Cardiac muscle cell (in vitro differentiated cells and primary cell): ENCODE measurements at places on chromosomes 5 and 9.

DNA sequence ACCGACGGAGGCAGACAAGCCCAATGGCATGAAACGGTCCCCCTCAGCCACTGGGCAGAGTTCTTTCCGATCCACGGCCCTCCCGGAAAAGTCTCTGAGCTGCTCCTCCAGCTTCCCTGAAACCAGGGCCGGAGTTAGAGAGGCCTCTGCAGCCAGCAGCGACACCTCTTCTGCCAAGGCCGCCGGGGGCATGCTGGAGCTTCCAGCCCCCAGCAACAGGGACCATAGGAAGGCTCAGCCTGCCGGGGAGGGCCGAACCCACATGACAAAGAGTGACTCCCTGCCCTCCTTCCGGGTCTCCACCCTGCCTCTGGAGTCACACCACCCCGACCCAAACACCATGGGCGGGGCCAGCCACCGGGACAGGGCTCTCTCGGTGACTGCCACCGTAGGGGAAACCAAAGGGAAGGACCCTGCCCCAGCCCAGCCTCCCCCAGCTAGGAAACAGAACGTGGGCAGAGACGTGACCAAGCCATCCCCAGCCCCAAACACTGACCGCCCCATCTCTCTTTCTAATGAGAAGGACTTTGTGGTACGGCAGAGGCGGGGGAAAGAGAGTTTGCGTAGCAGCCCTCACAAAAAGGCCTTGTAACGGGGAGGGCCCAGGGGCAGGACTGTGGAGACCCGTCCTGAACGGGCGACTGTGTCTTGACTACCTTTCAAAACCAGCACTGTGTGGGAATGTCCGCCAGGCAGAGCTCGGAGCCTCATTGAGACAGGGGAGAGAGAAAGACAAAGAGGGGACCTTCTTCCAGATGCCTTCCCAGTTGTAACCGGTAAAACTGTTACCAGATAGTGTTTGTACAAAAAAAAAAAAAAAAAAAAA, 29.9 kb downstream of the CD180 start:
- no peak for DNase-seq

GRCh38 chr5:130025511-130025910, 121.2 kb downstream of the CHSY3 start:
- no peak for DNase-seq

DNA sequence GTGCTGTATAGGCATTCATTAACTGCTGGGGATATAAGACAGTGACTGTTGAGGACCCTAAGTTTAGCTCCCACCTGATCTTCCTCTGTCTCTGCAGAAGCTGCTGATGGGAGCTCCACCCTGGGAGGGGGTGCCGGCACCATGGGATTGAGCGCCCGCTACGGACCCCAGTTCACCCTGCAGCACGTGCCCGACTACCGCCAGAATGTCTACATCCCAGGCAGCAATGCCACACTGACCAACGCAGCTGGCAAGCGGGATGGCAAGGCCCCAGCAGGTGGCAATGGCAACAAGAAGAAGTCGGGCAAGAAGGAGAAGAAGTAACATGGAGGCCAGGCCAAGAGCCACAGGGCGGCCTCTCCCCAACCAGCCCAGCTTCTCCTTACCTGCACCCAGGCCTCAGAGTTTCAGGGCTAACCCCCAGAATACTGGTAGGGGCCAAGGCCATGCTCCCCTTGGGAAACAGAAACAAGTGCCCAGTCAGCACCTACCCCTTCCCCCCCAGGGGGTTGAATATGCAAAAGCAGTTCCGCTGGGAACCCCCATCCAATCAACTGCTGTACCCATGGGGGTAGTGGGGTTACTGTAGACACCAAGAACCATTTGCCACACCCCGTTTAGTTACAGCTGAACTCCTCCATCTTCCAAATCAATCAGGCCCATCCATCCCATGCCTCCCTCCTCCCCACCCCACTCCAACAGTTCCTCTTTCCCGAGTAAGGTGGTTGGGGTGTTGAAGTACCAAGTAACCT, 22.1 kb downstream of the PCDHGC5 start:
- DNase-seq, result no peak

DNA sequence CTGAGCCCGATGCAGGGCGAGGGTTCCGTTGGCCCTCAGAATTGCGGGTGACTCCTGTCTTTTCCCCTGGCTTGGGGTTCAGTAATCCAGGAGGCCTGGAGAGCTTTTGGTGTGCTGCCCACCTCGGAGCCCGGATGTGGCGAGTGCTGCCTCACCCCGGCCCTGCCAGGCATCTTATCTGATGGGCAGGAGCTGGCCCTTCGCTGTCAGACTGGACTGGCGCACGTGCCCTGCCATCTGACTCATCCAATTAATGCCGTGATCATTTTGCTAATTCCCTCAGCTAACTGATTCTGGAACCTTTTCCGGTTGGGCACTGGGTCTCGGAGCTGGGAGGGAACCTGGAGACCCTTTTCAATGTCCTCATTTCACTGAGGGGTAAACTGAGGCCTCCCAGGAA, 34.6 kb downstream of the RXRA start:
- DNase-seq, result peak; percentile 55

- no peak for DNase-seq
These were observed 129.7 kb downstream of the CEMIP2 start for GRCh38 chr9:71638627-71639026.

- DNase-seq, result peak; percentile 85
These were observed 35.2 kb upstream of the SPATA31C2 start for GRCh38 chr9:88173378-88173999.

- DNase-seq, result no peak
These were observed 25.9 kb downstream of the STOM start for GRCh38 chr9:121344184-121344583.

DNA sequence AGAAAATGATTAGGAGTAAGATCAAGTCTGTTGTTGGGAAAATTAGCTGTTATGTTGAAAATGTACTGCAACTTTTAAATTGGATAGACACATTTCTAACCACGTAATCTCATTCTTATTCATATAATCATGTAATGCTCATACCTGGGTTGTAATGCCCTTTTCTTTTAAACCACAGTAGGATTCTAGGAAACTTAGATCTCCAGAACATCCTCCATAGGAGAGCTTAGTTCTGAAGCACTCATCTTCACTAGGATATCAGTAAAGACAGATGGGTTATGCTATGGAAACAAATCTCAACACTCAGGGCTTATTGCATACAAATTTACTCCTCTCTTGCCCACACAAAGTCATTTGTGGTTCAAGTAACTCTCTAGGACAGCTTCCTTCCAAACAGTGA, 34.8 kb upstream of the ANXA1 start:
- no peak for DNase-seq

DNA sequence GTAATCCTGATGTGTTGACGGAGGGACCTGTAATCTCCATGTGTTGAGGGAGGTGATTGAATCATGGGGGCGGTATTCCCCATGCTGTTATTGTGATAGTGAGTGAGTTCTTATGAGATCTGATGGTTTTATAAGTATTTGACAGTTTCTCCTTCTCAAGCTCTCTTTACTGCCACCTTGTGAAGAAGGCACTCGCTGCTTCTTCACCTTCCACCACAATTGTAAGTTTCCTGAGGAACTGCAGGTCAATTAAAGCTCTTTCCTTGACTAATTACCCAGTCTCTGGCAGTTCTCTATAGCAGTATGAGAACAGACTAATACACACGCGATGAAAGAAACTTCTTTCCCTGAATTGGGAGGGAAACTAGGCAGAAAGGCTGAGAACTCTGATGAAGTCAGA, 141.1 kb upstream of the RAD23B start:
- peak; percentile 14 for DNase-seq

- no peak for DNase-seq
These were observed 448.9 kb upstream of the ZNF462 start for GRCh38 chr9:106414042-106414441.

DNA sequence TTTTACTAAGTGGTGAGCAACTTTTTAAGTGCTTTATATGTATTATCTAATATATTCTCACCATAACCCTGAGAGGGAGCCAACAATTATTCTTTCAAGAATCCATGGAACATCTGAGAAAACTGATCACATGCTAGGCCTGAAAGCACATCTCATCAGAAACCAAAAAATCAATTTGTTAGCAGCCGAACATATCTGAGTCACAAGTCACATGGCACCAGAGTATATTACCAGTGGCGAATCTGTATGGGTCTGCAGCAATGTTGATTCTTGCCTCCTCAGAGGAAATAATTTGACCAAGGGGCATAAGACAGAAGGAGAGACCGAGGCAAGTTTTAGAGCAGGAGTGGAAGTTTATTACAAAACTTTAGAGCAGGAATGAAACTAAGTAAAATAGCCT, 25.3 kb upstream of the SIL1 start:
- DNase-seq, result no peak

DNA sequence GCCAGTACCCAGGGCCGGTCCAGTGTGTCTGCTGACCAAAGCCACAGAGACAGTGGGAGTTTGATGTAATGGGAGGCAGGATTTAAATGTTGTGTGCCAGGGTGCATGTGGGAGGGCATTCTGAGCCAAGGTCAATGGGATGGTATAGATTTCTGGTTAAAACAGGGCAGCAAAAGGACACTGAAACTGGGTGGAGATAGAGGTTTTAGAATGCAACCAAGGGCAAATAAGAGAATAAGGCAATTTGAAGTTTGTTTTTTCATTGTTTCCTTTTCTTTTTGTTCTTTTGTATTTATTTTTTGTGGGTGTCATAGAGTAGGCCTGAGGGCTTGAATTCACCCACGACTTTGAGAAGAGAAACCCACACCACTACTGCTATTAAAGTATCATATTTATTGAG, 65.5 kb upstream of the CLINT1 start:
- DNase-seq, result no peak

DNA sequence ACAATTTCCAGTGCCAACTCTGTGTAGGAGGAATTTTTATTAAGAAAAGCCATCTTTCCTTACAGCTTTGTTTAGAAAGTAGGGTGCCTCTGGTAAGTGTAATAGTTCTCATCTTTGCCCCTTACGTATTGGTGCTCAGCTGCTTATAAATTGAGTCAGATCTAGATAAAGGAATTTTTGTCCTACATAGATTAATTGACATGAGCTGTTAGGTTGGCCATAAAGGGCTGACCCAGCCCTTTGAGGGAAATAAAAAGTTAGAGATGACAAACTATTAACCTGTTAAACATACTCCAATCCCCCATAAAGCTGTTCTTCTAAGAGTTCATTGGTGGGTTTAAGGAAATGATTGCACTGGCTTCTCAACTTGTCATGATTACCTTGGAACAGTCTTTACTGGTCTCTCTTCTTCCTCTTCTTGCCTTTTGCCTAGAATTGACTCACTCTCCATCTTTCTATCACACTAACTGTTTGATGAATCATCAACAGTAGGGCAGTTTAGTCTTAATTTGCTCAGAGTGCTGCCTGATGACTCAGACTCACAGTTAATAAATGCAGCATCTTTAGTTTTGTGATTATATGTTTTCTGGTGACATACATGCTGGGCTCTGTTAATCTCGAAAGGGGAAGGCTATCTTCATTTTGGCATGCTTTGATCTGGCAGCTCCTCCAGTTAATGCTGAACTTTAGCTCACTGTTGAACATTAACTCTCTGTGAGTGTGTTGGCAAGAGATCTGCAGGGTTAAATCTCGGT, 51.7 kb downstream of the ARHGAP26 start:
- no peak for DNase-seq
